ENCODE measurements at places on chromosomes 4 and X. TPM values are rescaled to one million over a fixed set of nuclear protein-coding genes. Genes with fewer than 3 reads are reported as not detected.

The TIGD4 gene
- total RNA-seq = 0.11 TPM

The CXorf65 gene
- not detected for total RNA-seq

The EPHA5 gene
- total RNA-seq = not detected

The MTHFD2L gene
- 25.2 TPM for total RNA-seq

The SRPX gene
- total RNA-seq = 95.2 TPM

The SRPK3 gene
- total RNA-seq = not detected

The GBA3 gene
- not detected for total RNA-seq

The BTC gene
- total RNA-seq = 0.47 TPM
